ENCODE measurements at places on chromosomes 6 and 20.

GRCh38 chr6:43468748-43469681 is 8.4 kb upstream of the TJAP1 start:
- DNase-seq: no peak

GRCh38 chr6:38404355-38404754 is 235.4 kb downstream of the BTBD9 start:
- DNase-seq: no peak

DNA sequence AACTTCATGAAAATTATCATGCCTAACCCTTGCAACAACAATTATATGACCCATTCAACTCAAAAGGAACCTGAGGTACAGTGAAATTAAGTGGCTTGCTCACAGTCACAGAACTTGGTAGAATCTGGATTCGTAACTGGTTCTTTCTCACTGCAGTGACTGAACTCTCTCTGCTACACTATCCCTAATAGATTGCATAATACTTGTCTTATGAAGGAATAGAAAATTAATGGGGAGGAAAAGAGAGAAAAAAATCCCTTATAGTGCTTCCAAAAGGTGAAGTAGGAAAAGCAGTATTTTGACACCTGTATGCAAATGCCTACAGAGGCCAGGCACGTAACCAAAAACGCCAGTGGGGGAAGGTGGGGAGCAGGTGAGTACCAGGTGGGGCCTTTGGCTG is 186.6 kb downstream of the LY86 start:
- no peak for DNase-seq

GRCh38 chr20:62396367-62397239 is 9.7 kb downstream of the RPS21 start:
- DNase-seq: no peak

GRCh38 chr6:90712114-90712513 is 125.2 kb upstream of the MAP3K7 start:
- DNase-seq: no peak

GRCh38 chr6:32692019-32692418 is 25.6 kb upstream of the HLA-DQB1 start:
- peak; percentile 73 for DNase-seq

DNA sequence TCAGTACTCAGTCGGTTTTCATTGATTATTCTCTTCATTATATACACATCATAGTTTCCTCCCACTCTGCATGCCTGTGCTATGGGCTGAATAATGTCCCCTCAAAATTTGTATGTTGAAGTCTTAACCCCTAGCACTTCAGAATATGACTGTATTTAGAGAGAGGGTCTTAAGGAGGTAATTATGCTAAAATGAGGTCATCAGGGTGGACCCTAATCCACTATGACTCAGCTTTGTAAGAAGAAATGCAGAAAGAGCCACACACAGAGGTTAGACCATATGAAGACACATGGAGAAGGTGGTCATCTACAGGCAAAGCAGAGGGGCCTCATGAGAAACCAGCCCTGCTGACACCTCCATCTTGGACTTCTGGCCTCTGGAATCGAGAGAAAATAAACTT is 15.8 kb downstream of the ABHD12 start:
- DNase-seq: no peak

DNA sequence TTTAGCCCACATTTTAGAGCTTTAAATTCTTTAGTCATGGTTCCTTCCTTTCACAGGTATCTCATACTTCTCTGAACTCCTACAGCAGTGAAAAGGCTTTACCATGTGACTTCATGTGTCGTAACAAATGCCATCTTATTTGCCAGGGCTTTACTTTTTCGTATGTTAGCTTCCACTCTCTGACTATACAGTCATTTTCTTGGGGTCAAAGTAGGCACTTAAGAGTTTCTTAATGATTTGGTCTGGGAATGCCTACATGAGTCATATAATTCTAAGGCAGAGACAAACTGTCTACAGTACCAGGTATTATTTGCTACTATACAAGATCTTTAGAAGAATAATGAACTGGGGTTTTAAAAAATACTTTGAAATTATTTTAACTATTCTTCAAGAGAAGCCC is 15.0 kb downstream of the RAB23 start:
- no peak for DNase-seq

- DNase-seq: no peak
Measured at GRCh38 chr6:53070806-53071205, 5.6 kb downstream of the FBXO9 start.

DNA sequence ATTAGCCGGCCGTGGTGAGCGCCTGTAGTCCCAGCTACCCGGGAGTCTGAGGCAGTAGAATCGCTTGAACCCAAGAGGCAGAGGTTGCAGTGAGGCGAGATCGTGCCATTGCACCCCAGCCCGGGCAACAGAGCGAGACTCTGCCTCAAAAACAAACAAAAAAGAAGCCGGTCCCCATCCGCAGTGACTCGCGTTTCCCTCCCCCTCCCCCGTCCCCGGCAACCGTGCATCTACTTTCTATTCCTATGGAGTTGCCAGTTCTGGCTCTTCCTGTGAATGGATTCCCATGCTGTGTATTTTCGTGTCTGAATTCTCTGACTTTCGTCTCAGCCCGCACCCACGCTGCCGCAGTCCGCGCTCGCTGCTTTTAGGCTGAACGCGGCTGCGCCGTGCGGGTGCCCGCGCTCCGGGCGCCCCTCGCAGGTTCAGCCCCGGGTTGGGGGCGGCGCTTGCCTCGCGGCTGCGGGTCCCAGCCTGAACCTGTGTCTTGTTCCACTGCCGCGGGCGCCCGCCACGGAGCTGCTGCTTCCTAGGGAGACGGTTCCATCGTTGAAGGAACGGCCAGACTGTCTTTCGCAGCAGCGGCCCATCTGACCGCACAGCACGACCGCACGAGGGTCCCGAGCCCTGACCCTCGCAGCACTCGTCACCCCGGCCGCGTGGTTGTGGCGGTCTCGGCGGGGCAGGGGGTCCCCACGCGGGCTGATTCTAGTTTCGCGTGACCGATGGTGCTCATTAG is 1.1 kb upstream of the MRGBP start:
- peak; percentile 70 for DNase-seq

DNA sequence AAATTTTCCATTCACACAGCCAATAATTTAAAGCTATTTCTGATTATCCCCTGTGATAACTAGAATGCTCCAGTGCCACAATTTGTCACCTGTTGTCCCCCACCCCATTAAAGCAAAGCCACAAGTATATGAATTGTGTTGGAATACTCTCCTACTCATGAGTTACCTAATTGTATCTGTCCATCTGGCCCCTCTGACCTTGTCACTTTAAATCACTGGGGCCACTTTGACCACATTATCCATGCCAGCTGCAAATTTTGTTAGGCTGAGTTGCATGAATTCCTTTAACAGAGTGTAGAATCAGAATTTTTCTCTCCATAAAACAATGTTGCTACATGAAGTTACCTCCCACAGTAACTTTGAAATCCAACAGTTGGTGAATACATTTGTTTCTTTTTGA is 204.6 kb downstream of the MEI4 start:
- DNase-seq: no peak

GRCh38 chr6:149852881-149853280 is 11.3 kb downstream of the LRP11 start:
- no peak for DNase-seq

GRCh38 chr6:109013656-109014305 is 80.9 kb downstream of the SESN1 start:
- DNase-seq: peak; percentile 43

DNA sequence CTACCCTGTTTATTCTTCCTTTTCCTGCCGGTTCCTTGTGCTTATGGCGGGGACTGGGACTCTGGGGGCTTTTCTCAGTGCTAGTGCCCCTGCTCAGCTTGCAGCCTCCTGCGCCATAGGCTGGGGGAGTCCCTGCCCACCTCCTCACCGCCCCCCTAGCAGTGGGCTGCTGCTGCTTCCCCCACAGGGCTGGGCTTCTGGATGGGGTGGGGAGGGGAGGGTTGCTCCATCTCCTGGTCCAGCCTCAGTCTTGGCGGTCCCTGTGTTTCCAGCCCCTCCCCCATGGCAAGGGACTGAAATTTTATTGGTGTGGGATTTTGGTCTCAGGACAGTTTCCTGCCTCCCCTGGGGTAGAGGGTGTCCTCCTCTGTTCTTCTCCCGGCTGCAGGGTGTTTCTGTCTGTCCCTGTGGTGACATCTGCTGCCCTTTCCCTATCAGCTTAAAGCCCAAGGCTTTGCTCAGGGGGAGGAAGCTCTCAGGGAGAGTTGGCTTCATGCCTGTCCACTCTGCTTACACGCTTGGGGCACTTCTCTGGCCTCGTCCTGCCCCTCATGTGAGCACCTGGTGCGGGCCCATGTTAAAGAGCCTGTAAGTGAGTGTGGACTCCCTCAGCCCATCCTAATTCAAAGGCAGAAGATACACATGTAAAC is 100.6 kb downstream of the HIVEP1 start:
- no peak for DNase-seq

GRCh38 chr6:71043902-71044301 is 87.0 kb upstream of the B3GAT2 start:
- peak; percentile 46 for DNase-seq

DNA sequence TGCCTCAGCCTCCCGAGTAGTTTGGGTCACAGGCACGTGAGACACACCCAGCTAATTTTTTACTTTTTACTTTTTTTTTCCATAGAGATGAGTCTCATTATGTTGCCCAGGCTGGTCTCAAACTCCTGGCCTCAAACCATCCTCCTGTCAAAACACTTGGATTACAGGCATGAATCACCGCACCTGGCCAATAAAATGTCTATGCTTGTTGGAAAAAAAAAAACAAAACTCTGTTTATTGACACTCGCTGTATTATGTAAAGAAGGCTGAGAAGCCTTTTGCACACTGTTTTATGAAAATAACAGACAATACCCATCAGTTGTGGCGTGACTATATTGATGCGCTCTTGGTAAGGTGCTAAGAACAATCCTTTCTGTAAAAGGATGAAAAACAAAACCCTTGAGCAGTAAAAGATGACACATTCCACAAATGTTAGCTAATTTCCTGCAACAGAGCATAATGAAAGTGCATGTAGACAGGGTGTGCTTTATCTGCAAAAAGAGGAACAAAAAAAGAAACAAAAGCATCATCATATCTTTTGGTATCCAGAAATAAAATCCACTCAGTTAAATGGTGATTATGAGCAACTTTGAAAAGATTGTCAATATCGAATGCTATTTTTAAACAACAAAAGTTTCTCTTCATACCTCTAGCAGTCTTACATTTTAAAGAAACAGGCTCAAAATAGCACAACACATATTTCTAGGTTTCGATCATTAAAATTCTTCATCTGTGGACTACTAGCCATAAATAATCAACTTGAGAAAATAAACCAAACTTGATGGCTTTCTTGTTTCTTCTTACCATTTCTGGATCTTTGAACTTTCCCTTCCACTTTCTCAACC is 108.3 kb upstream of the PHACTR1 start:
- DNase-seq: peak; percentile 25

- no peak for DNase-seq
Measured at GRCh38 chr20:53021934-53022333, 49.8 kb downstream of the TSHZ2 start.

GRCh38 chr20:49510562-49511122 is 28.2 kb upstream of the KCNB1 start:
- DNase-seq: no peak

- DNase-seq: no peak
Measured at GRCh38 chr6:43308990-43309477, 408 bp upstream of the CRIP3 start.

DNA sequence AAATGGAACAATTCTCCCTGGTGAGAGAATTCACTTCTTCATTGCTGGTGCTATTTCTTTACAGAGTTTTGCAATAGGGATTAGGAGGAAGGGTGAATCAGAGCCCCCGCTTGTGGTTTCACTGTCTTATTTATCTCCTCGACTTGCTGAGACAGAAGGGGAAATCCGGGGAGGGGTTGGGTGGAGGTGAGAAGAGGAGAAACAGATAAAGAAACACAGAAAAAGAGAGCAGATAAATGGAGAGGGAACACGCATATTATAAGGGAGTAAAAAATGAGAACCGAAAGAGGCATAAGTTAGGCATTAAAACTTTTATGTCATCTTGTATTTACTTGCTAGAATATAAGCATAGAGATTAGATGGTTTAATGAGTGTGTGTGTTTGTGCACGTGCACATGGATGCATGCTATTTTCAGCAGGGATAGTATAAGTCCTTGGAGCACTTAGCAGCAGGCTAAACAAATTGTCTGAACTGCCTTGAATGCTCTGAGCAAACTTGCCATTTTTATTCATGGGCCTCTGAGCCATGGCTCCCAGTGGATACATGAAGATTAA is 105.0 kb downstream of the OLIG3 start:
- DNase-seq: peak; percentile 97

DNA sequence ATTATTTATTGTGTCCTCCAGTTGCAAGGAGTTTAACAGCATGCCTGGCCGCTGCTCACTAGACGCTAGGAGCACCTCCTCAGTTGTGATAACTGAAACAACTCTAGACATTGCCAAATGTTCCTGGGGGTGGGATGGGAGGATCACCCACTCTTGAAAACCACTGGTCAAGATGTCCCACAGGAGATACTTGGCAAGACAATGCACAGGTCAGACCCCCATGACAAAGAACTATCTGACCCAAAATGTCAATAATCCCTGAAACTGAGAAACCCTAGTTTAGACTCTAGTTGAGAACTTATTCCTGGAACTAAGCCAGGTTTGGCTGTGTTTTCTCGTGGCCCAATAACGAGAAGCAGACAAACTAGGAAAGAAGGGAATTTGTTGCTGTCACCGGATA is 9.5 kb upstream of the FKBPL start:
- DNase-seq: no peak

GRCh38 chr20:63808964-63809674 is 21.9 kb downstream of the ZBTB46 start:
- DNase-seq: no peak

DNA sequence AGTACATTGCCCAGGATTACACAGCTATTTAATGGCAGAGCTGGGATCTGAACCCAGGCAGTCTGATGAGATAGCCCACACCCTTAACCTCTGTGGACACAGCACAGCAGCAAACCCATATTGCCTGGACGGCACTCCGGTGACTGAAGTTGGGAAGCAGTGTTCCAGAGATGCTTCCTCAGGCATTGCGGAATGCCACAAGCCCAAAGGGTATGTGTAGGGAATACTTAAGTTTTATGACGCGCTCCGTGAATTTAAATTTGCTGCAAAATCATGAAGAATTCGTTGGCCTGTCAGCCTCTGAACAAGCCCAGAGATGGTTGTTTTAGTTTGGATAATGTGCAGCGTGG is 46.4 kb downstream of the PSMG4 start:
- no peak for DNase-seq

DNA sequence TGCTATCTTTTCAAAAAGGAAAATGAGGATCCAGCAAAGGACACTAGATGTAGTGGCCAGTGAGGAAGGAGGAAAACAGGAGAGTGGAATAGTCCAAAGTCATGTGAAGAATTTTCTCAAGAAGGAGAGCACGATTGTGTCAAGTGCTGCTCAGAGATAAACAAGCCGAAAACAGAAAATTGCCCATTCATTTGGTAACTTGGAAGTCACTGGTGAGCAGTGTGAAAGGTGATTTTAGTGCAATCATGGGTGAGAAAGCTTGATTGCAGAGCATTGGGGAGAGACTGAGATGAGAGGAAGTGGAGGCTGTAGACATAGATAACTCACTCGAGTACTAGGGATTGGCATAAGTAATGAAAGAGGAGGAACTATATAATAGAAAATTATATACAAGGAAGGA is 26.0 kb upstream of the PRDM1 start:
- DNase-seq: no peak

GRCh38 chr20:46523696-46524328 is 10.5 kb upstream of the ZNF334 start:
- DNase-seq: peak; percentile 16
